ENCODE measurements at places on chromosomes 1 and 21. TPM values are rescaled to one million over a fixed set of nuclear protein-coding genes. Genes with fewer than 3 reads are reported as not detected.

The ANXA9 gene
- total RNA-seq = 1.5 TPM

The KCNN3 gene
- 3.0 TPM for total RNA-seq

DNA sequence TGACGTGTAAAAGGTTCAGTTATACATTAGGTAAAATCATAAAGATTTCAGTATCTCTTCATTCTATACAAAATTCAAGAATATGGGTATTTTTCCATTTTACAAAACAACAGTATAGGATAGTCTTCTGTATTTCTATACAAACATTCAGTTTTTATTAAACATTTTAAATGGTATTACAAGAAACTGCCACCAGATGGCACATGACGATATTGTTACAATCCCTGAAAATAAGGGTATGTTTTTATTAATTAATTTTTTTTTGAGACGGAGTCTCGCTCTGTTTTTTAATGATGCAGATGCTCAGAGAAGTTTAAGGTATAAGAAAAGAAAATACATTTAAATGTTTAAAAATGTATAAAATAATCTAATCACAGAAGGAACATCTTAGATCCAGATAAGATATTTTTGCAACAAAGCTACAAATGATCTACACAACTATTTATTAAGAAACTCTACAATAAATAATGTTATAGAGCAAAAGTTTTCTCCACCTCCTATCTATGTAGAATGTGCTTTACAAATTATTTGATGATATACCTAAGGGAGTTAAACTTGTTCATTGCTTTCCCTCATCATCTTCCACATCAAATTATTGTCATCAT, 23.5 kb upstream of the RSBN1 start:
- no peak overlapping the region for H3K4me3 ChIP-seq
- no peak for DNase-seq
- no peaks in the 10 kb centered on the region for H3K27me3 ChIP-seq
- no peak overlapping the region for H3K27ac ChIP-seq
- no peaks in the 10 kb centered on the region for H3K4me1 ChIP-seq

- H3K27ac ChIP-seq = no peak overlapping the region
- DNase-seq = no peak
- H3K4me3 ChIP-seq = no peak overlapping the region
- H3K27me3 ChIP-seq = no peaks in the 10 kb centered on the region
These were observed 73.2 kb upstream of the GADD45A start for GRCh38 chr1:67611846-67612245.
